NCI-H1417 treated with DMSO at 0.1 percent for 48 hours (cell line): ENCODE measurements at places on chromosomes 3 and 15.
A peak's percentile ranks its signal among the peaks of the same experiment; 100 is the strongest.

DNA sequence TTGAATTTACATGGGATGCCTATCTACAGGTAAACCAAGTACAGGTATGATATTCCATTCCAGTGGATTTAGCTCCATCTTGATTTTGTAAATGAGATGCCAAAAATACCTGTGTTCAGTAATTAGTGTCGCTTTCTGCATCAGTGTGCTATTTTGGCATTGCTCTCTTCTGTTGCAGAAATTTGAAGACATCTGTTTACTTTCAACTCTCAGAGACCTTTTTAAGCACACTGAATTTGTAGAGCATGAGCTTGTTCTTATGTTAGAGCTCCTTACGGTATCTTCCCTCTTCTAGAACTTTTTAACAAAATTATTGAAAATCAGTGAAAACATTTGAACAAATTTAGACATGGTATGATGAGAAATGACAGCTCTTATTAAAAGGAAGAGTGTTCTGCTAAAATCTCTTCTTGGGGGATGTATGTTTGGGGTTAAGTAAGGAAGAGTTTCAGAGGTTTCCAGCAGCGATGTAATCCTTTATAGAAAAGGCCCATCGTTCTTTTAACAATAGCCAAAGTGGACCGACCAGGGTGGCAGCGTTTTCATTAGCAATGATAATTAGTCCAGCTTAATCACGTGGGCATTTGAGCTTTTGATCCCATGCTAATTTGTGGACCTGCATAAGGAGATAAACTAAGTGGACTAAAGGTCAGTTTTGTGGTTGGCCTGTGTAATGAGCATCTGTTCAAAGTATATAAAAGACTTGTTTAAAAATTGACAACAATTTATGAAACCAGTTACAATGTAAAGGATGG, 385.4 kb downstream of the PTPRG start:
- DNase-seq = no peak

DNA sequence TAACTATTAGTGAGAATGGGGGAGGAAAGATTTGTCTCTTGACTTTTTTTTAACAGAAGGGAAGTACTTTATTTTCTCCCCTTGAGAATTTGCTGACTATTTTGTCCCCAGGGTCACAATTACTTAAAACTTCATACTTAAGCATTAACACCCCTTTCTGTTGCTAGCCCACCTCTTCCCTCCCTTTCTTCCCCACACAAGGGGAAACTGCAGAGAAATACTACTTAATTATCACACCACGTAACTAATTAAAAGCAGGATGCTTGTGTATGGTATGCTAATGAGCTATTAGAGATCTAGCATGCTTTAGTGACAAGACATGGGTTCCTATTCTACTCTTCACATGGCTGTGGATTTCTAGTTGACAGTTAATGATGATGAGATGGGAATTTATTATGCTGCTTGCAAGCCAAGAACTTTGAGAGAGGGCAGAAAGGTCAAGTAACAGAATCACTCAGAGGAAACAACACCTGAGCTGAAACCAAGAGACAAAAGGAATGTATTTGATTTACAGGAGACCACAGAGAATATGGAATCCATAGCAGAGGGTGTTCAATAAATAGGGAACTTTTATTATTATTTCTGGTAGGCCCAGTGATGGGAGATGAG, 179.2 kb downstream of the LSAMP start:
- no peak for DNase-seq

- no peak for DNase-seq
Measured at GRCh38 chr15:49171790-49172189, 1.7 kb downstream of the GALK2 start.

DNA sequence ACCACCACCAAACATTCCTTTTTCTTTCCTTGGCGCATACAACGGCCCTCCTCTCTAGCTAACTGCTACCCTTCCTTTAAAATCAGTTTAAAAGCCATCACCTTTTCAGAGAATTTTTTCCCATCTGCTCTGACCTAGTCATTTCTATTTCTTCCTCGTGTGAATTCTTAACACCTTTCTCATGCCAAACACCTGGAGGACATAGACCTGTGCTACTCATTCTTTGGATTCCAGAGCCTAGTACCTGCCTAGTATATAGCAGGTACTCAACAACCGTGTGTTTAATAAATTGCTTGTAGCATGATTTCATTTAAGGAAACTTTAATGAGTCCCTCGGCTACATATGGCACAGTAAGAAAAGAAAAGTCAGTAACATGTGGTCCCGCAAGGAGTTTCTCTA, 2.0 kb upstream of the TPM1 start:
- no peak for DNase-seq

- no peak for DNase-seq
Measured at GRCh38 chr3:30680789-30681648, 74.6 kb downstream of the TGFBR2 start.

DNA sequence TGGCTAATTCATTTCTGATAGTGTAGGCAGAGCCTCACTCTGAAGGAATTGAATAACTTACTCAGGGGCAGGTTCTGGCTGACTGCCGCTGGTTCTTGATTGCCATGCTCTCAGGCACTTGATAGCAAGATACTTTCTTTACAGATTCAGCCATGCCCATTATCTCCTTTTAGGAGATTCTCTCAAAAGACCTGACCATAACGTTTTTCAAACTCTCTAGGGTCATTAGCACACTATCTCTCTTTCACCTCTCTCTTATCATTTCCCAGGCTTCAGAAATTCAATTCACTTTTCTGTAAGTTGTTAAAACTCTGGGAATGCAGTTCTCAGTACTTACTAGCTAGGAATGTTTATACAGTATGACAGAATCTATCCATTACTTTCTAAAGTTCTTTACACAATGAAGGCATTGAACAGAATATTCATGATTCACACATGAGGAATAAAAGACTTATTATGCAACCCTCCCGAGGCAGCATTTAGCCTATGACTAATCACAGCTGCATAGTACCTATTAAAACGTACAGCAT, 850.3 kb upstream of the CADM2 start:
- no peak for DNase-seq

DNA sequence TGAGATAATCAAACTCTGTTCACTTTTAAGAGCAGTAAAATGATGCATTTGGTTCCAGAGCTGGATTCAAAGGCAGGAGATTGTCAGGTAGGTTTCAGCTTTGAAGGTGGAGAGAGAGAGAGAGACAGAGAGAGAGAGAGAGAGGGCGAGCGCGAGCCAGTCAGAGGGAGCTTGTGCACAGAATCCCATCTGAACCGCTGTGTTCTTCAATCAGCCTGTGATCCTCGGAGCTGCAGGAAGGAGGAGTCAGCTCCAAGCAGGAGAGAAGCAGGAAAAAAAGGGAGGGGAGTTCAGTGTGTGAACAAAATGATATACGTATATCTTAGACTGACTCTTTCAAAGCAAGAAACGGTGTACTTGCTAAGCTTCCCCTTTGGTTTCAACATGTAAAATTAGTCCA, at the start of gene GPR149:
TSS of gene GPR149 (minus strand) at position 177 of the 400 bp plus-strand sequence. CDS start 575 bp downstream, outside the sequence.
- DNase-seq = peak; percentile 65

DNA sequence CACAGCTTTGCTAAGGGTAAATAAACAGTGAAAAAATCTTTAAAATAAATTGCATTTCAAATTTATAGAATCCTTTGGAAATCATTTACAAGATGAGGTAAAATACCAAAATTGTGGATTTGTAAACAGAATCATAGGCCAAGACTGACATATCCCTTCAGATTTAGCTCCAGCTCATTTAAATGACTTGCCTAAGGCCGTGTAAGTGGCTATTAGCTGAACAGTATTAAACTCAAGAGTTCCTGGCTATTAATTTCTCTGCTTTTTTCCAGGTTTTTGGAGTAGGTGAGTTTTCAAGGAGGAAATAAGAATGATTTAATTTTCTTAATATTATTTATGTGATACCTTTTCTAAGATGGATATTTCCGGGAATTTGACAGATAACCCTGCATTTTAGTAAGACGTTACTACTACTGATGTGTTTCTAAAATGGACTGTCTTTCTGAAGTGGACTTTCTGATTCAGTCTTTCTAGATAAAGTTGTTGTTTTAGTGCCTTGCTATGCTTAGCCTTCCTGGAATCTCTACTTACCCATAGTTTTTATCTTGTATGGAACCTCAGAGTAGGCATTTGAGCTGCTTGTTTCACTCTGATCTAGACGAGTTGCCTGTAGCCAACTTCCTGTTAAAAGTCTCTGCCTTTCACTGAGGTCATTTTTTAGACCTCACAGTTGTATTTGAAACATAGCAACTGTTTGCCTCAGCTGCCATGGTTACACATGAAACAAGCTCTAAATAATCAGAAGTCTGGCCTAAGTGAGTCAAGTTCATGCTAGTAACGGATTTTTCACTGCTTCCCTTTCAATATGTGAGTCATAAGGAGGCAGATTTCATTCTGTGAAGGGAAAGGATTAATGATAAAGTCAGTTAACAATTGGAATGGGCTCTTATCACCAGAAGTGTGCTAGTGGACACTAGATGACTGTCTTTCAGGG, 127.0 kb downstream of the KLHL25 start:
- DNase-seq = no peak

DNA sequence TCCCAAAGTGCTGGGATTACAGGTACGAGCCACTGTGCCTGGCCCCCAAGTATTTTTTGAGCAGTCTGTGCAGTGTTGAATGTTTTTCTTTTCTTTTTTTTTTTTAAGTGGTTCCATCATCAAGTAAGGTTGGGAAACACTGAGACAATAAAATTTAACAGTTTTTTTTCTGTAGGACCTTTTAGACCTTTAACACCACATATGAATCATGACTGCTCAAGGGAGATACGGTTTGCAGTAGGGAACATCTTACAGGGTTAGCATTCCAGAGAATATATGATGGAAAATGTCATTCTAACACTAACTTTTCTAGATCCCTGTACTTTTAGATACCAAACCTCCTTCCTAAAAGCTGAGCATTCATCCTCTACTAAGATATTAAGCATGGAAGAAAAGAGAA, 41.7 kb downstream of the SNX4 start:
- no peak for DNase-seq

DNA sequence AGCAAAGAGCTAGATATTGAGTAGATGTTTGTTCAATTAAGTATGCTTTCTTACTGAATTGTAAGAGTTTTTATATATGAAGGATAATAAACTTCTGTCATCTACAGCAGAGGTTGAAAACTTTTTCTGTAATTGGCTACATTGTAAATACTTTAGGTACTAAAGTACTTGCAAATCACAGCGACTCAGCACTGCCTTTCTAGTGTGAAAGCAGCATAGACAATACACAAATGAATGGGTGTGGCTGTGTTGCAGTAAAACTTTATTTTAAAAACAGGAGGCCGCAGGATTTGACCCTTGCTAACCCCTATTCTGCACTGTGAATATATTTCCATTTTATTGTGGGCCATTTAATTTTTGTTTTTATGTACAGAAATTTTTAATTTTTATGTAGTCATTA, 104.3 kb upstream of the TMC3 start:
- DNase-seq = no peak
